ENCODE measurements at places on chromosomes 7 and 10.
A peak's percentile ranks its signal among the peaks of the same experiment; 100 is the strongest.

GRCh38 chr10:511101-511848, 178.2 kb downstream of the DIP2C start:
- DNase-seq, result peak; percentile 82

GRCh38 chr10:90062786-90063185, 361.4 kb downstream of the KIF20B start:
- DNase-seq, result no peak

DNA sequence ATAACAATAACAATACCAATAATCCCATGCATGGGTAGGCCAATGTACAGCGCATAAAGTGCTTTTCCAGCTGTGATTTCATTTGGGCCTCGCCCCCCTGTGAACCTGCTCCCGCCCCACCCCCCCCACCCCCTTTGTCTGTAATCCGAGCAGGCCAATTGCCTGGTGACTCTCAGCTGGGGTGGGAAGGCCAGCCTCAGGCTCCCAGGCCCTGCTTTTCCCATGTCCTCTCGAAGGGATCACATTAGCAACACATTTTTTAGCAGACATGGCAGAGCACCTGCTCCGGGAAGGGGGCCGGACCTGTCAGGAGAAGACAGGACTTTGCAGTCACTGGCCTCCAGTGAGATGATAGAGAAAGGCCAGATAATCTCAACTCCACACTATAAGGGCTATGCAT, 439.3 kb downstream of the RPS24 start:
- no peak for DNase-seq

DNA sequence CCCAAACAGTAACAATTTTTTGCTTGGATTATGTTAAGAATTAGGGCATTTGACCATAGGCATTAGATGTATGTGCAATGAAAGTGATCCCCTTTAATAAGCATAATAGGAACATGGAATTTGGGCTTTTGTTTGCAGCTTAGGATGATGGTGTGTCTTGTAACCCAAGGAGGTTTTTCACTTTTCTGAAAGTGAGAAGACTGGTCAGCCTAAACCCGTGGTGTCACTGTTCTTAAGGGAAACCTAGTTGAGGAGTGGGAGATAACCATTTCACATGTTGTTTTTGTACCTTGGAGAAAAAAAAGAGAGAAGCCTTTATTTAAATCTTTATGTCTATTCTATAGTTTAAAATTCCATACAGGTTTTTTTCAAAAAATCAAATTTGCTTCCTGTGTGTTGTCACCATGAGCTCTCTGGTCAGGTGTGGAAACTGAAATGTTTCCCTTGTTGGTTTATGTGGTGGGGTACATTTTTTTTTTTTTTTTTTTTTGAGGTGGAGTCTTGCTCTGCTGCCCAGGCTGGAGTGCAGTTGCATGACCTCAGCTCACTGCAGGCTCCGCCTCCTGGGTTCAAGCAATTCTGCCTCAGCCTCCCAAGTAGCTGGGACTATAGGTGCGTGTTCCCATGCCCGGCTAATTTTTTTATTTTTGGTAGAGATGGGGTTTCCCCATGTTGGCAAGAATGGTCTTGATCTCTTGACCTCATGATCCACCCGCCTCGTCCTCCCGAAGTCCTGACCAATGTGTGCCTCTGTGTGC, 7.7 kb downstream of the CCM2 start:
- no peak for DNase-seq

- no peak for DNase-seq
These were observed 146.8 kb downstream of the GFRA1 start for GRCh38 chr10:116126239-116126638.

GRCh38 chr7:75737856-75738603, 711 bp downstream of the HIP1 start:
- DNase-seq, result peak; percentile 32

GRCh38 chr7:17302575-17303142, 4.2 kb downstream of the AHR start:
- no peak for DNase-seq

DNA sequence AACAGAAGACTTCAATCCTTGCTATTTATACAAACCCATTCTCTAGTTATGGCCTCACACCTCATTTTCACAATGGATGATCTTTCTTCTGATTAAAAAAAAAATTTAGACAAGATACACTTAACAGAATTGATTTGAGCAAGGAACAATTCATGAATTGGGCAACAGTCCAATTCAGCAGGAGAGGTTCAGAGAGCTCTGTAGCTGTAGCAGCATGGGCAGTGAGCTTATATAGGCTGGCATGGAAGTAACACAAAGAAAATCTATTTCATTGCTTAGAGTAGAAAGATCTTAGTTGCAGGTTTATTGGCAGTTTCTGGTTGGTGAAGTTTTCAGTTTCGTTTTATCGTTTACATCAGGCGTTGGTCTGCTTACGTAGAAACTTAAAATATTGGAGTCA, 23.0 kb upstream of the LRGUK start:
- no peak for DNase-seq

GRCh38 chr7:104793066-104793465, 220.9 kb upstream of the KMT2E start:
- DNase-seq, result no peak

Measured in right lung (tissue), 10 donors.